ENCODE measurements at places on chromosomes 7 and 10.

DNA sequence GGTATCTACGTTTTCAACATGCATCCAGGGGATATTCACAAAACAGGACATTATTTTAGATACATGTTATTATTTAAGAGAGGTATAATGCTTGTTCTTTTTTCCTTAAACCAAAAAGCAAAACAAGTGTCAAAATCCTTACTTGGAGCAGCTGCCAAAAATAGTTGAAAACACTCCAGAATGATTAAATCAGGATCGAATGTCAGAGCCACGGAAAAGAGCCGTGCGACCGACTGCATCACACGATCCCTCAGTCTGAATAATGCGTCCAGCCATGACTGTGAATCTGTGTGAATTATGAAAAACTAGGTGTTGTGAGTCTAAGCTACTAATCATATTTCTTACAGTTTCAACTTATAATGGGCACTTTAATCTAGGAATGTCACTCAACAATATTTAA lies 126.0 kb downstream of the PARD3 start:
- no peak for DNase-seq

GRCh38 chr10:29326299-29326698 lies 37.4 kb downstream of the LYZL1 start:
- DNase-seq = no peak

DNA sequence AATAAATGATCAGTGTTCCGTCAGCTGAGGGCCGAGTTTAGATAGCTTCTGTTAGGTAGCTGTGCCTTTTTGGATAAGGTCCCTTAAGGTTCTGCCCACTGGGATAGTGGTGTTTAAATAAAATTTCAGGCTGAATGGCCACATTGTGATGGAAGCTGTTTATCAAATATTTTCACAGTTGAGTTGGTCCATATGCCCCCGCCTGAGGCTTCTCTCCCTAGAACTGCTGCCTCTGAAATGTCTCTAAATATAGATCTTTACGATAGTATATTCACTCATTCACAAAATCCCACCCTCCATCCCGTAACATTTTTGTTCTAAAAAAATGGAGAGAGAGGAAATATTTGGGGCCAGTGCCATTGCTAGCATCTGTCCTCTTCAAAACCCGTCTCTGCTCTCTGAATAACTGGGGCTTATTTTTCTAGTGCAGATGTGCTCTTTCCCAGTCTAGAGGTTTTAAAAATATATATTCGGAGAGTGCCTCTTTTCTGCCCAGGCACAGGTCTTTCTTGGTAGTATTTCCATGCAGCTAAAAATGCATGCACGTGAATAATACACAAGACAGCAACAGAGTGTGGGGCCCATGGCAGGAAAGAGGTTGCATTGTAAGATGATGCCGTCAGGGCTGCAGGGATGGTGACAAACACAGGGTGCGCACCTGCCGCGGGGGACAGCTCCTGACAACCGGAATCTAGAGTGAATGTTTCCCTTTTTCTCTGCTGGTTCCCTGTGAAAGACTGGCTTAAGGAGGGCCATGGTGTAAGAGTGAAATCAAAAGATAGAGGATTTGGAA lies 105.4 kb upstream of the BTBD16 start:
- peak; percentile 64 for DNase-seq

- DNase-seq = no peak
These were observed 1.1 kb downstream of the GRB10 start for GRCh38 chr7:50781381-50782293.

DNA sequence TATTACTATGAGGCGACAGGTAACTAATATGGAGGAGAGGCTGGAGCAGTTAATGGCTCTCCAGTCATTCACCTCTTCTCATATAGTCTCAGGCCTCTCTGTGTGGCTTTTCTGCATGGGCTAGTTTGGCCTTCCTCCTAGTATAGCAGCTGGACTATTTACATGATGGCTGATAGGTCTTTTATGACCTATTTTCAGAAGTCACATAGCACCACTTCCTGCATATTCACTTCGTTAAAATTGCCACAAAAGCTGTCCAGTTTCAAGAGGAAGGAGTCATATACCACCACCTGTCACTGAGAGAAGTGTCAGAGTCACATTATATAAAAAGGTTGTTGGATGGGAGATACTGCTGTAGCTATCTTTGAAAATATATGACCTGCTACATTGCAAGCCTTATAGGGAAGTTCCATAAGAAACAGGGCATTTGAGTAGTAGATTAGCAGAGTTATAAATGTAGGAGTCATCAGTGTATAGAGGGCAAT lies 8.0 kb upstream of the DMTF1 start:
- no peak for DNase-seq

GRCh38 chr7:3439333-3440030 lies 138.4 kb downstream of the SDK1 start:
- DNase-seq = no peak

GRCh38 chr7:52547308-52547910 lies 488.0 kb upstream of the POM121L12 start:
- no peak for DNase-seq

DNA sequence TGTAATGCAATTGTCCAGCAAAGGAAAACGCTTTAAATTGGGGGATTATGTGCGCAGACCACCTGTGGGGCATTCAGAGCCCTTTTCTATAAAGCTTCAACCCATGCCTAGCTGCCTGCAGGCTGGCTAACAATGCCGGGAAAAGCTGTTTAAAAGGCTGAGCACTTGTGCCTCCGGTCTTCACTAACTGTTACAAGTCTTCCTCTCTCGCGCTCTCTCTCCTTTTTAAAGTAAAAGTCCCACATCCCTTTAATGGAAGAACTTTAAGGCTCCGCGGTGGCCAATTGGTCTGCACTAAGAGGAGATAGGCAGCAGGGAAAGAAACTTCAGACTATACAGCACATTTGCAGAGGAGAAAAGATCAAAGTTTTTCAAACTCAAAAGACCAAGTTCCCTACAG lies 4.6 kb downstream of the FZD8 start:
- DNase-seq = no peak

DNA sequence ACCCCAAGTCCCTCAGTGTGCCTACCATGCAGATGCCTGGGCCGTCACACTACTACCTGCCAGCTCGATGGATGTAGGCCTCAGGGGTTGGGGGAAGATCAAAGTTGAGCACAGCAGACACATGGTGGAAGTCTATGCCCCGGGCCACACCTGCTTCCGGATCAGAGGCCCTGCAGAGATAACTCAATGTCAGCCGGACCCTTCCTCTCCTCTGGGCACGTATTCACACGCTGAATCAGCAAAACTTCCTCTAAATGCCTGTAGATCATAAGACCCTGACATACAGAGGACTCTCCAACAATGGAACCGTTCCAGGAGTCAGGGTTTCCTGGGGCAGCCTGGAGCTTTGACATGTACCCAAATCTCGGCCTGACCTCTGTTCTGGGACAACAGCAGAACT lies 3.7 kb downstream of the DDX56 start:
- no peak for DNase-seq

DNA sequence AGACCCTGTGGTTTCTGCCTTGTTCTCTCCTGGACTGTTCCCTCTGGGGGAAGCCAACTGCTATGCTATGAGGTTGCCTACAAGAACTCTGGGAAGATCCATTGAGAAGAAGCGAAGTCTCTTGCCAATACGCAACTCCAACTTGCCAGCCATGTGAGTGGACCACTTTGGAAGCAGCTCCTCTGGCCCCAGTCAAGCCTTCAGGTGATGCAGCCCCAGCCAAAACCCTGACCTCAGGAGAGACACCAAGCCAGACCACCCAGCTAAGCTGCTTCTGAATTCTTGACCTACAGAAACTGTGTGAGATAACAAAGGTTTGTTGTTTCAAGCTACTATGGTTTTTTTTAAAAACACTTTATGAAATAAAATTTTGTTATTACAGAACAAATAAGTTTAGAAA lies 20.2 kb upstream of the MYL7 start:
- DNase-seq = no peak

DNA sequence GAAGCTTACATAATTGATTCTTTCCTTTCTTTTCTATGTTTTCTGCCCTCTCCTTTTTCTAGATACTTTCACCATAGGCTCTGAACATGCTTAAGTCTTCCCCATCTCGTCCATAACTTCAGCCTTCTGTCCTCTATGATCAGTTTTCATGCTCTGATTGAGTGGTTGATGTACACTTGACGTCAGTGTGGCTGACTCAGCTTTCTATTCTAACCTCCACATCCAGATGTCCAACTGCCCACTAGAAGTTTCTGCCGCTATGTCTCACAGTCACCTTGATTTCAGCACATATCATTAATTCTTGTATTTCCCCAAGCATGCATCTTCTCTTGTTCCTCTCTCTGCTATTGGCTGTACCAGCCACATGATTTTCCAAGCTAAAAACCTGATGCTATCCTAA lies 15.0 kb downstream of the CDK14 start:
- no peak for DNase-seq

Data from NCI-H510A treated with DMSO at 0.1 percent for 48 hours (cell line).